G401 (cell line): ENCODE measurements at places on chromosomes 1 and 21. TPM values are rescaled to one million over a fixed set of nuclear protein-coding genes. Genes with fewer than 3 reads are reported as not detected.

The CD48 gene
- total RNA-seq, result not detected in 2 replicates

GRCh38 chr1:205437570-205437969 lies 15.7 kb upstream of the LEMD1 start:
- DNase-seq, result peak; percentile 11

DNA sequence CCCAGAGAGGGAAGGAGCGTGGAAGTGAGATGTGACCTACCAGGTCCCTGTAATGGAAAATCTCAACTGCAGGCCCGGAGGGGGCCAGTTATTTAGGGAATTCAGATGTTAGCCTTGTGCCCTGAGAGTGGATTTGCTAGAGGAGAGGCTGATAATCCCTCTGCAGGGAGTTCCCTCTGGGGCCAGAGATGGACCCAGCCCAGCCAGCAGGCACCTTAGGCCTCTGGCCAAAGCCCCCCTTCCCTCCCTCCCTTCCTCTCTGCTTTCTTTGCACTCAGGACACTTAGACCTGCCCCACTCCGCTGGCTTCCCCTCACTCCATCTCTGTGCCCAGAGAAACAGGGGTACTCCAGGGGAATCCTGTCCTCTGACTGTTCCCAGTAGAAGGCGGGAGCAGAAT lies 1.5 kb upstream of the ATP1A2 start:
- DNase-seq, result no peak

- DNase-seq, result no peak
Measured at GRCh38 chr1:181742426-181742825, 259.1 kb downstream of the CACNA1E start.

- DNase-seq, result no peak
Measured at GRCh38 chr1:80054129-80054528, 1047.6 kb upstream of the ADGRL4 start.

DNA sequence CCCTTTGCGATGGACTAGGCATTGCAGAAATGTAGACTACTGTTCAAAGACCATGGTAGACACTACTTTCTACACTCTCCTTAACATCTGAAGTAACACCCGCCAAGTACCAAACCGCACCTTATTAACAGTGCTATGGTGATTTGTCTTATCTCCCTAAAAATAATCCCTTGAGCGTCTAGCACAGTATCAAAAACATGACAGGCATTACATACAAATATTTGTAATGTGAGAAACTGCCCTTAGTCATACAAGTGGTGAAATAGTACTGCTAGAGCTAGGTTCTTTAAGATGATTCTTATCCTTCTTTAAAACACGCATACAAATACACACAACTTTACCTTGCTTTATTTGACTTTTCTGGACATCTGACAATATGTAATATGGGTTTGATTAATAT lies 27.2 kb downstream of the PUM1 start:
- no peak for DNase-seq

- DNase-seq, result no peak
Measured at GRCh38 chr1:184267747-184268146, 119.1 kb upstream of the C1orf21 start.

The LINGO4 gene
- total RNA-seq, result not detected in 2 replicates

The TTC39A gene
- 20.3 and 37.4 TPM in 2 replicates for total RNA-seq

GRCh38 chr1:24969596-24970398 lies 39.7 kb upstream of the RUNX3 start:
- DNase-seq, result no peak

DNA sequence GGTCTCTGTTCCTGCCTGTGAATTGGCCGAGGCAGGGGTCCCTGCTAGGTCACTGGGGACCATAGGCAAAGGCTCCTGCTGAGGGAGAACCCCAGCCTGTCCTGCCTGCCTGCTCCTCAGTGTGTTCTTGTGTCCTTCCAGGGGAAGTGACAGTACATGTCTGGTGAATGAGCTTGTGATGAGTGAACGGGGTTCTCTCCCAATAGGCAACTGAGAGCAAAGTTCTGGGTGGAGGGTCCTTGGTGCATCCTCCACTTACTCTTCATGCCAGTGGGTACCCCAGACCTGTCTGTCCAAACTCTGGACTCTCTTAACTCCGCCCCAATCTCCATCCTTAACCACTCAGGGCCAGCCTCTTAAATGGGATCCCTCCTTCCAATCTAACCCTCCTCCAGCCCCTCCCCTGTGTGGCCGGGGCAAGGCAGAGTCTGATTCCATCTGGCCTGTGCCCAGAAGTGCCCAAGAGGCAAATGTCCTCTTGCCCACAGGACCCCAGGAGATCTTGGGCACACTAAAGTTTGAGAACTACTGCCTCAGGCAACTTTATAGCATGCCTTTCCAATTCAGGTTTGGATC lies 2.0 kb downstream of the XKR8 start:
- DNase-seq, result no peak

DNA sequence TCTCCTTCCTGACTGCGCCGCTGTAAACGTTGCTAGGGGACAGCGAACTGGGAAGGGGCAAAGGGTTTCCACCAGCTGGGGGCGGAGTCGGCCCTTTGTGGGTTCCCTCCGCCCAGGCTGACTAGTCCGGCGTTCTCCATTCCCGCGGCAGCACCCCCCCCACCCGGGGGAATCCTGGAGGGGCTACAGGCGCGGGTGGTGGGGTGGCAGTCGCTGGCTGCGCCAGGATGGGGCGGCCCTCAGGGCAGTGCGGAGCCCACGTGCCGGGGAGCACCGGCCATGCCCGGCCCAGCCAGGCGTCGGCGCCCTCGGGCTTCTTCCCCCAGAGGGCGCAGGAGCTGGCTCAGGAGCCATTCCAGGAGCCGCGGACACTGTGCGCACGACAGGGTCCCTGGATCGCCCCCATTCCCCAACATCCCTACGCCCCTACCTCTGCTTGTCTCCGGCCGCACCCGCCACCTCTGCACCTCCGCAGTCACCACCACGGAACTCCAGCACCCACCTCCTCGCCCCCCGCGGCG lies 476 bp downstream of the BATF3 start:
- DNase-seq, result no peak
